Tibial artery (tissue), 4 donors: ENCODE measurements at places on chromosomes 12 and 14.
A peak's percentile ranks its signal among the peaks of the same experiment; 100 is the strongest.

GRCh38 chr14:84080944-84081343, 1449.0 kb upstream of the FLRT2 start:
- no peak for DNase-seq

DNA sequence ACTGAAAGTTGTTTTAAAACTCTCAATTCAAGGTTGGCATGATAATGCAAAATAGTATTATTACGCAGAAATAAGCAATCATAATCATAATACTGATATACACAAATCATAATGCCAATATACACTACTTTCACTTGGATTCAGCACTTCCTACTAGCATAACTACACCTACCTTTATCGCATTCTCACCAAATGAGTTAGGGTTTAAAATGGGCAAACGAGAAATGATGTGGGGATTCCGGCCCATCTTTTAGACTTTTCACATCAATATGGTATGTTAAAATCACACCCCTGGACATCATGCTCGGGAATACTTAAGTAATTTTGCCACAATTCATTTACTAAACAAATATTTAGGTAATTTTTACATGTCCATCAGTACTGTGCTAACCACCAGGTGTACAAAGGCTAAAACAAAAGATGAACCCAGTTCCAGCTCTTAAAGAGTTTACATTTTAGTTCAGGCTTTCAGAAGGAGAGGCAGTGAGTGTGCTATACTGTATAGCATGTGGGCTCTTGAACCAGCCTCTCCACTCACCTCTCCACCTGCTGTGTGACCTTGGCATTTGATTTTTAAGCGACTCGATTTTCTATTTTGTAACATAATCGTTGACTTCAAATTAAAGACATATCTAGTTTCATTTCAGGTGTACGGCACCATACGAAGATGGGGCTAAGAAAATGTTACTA, 1.1 kb upstream of the USP15 start:
- no peak for DNase-seq

DNA sequence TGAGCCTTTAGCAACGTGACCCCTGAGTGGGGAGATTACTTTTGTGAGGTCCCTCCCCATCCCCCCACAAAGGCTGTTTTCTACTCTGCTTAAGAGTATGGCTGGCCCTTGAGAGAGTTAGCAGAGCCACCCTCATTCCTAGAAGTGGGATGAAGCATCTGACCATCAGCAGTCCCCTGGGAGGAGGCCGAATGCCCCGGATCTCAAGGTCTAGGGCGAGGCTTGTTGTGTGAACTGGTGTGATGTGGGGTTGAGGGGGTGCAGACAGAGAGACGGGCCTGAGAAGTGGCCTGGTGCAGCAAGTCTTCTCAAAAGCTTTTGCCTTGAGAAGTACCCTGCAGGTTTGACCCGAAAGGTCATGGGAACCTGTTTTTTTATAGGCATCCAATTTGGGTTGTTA, 153.0 kb upstream of the FKBP4 start:
- peak; percentile 38 for DNase-seq

DNA sequence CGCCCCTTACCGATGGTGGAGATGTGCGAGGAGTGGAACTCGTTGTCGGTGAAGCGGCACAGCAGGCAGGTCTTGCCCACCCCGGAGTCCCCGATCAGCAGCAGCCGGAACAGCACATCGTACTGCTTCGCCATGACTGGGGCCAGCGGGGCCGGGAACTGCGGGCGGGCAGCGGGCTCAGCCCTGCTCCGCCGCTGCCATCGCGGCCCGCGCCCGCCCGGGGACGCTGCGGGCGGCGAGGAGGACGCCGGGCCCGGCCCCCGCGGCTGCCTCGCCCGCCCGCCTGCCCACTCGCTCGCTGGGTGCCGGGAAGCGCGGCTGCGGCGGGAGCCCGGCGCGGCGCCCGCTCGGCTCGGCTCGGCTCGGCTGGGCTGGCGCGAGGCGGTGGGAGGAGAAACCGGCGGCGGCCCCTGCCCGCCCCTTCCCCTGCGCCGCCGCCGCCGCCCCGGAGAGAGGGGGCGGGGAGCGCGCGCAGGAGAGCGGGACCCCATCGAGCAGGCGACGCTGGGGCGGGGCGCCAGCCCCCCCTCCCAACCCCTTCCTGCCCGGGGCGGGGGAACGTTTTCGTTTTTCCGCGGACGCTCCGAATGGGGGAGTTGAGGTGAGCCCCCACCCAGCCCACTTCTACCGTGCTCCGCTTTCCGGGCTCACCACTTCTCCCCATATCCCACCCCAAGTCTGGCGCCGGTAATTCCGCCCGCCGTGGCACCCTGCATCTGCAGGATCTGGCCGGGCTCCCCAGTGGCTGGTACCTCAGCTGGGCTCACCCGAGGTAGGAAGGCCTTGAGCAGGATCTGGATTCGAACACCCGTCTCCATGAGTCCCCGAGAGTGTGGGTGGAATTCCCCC, at the start of gene RAB15:
RAB15 (minus strand) TSS at position 394 of the 849 bp plus-strand sequence; CDS start at position 134, 260 bp downstream.
- peak; percentile 65 for DNase-seq

- DNase-seq, result no peak
These were observed 317.6 kb downstream of the SOX5 start for GRCh38 chr12:23631786-23632377.

GRCh38 chr12:46269429-46270241, 792 bp upstream of the SLC38A1 start:
- DNase-seq, result no peak

- no peak for DNase-seq
These were observed 715 bp downstream of the KLRC4 start for GRCh38 chr12:10408842-10409241.

GRCh38 chr12:105267711-105268110, 31.7 kb upstream of the APPL2 start:
- no peak for DNase-seq

DNA sequence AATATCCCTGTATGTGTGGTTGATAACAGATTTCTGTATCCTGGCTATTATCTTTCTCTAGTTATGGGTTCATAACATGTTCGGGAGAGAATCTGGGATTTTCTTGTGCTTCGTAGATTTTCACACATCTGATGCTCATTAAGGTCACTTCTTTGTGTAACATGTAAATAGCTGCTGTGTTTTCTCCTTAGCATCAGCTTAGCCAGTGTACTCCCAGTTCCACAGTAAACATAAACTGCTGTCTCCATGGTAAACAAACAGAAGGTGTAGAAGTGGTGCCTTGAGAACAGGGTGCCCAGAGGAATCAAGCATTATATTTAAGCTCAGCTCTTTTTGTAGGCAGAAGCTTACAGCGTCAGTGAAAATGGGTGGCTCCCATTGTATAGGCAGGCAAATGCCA, 88.0 kb downstream of the ANO6 start:
- DNase-seq, result no peak

GRCh38 chr12:69066492-69067373, 133.8 kb upstream of the CPM start:
- no peak for DNase-seq

DNA sequence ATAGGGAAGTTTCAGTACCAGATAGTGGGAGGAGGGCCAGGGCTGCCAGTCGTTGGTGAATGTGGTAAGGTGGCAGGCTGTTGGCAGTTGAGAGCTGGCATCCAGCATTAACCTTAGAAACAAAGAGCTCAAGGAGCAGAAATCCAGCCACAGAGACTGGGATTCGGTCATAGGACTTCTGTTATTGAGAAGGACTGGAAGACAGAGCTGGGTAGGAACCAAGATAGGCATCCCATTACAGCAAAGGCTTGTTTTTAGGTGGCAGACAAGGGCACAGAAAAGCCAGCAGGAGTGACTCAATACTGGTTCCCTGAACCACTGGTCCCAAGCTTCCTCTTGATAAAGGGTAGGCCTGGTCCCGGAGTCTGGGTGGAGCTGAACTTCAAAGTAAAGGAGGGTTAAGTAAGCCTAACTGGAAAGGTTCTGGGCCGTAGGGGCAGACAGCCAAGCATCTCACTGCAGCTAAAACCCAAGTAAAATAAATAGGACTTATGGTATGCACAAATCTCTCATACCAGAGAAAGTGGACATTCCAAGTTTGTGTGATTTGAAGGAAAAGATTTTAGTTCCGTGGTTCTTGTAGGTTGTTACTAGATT, 147.9 kb downstream of the ETV6 start:
- no peak for DNase-seq

DNA sequence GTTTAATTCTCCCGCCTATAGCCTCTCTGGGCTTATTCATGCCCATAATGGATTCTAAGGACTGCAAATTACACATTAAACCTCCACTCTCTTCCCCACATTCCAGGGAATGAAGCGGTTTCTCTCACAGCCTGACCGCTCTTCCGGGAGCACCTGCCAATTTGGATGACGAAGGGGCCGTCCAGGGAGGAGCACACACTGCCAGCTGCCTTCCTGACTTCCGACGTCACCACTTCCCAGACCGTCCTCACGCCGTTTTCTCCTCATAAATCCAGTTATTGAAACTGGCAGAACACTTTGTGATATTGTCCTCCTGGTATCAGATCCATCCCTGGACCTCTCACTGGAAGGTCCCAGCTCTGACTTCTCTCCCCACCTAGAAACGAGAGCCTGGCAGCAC, 87.6 kb downstream of the GCH1 start:
- DNase-seq, result no peak

GRCh38 chr12:3266638-3267037, 189.5 kb downstream of the TSPAN9 start:
- no peak for DNase-seq

DNA sequence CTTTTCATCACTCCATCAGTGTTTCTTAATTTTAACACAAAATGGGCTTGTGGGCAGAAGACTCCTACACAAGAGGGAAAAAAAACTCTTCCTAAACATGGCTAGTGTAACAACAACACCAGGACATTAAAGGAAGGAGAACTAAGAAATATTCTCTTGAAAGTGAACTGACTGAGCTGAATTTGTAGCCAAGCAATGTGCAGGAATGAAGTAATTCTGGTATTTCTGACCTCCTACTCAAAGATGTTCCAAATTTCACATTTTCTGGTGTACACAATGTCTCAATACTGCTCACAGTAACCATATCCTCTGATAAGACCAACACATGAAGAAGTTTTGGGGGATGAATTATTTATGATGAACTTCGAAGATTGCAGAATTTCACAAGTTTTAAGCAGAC, 357.3 kb downstream of the DUSP6 start:
- DNase-seq, result no peak

DNA sequence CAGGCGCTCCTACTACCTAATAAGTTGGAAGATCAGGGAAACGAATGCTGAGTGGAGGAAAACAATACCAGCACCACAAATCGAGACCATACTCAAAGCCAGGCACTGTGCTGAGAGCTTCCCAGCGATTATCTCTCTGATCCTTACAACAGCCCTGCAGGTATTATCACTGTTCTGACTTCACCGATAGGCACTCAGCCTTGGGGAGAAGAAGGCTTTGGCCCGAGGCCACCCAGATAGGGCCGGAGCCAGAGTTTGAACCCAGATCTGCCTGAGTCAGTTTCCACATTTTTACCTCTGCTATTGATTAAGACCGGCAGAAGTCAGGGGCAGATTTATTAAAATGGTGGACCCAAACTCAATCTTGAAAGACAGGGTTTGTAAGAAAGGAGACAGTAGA, 4.9 kb downstream of the SVOP start:
- no peak for DNase-seq

DNA sequence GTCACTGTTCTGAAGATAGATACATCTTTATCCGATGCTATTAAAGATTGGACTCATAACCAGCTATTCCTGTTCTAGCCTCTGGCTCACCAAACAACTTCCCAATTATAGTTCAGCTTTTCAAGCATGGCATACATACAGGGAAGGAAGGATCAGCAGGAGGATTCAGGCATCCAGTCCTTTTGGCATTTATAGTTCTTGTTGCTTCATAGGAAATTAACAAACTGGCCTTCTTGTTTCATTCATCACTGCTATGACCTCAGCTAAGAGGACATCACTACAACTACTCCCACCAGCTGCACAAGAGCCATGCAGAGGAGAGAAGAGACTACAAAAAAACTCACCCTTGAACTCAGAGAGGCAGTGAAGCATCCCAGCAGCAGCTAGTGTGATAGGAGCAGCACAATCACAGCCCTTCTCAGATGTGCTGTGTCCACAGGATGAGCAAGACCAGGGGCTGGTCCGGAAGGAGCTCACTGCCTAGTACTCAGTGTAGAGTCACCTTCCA, 100.5 kb downstream of the SPTSSA start:
- no peak for DNase-seq

DNA sequence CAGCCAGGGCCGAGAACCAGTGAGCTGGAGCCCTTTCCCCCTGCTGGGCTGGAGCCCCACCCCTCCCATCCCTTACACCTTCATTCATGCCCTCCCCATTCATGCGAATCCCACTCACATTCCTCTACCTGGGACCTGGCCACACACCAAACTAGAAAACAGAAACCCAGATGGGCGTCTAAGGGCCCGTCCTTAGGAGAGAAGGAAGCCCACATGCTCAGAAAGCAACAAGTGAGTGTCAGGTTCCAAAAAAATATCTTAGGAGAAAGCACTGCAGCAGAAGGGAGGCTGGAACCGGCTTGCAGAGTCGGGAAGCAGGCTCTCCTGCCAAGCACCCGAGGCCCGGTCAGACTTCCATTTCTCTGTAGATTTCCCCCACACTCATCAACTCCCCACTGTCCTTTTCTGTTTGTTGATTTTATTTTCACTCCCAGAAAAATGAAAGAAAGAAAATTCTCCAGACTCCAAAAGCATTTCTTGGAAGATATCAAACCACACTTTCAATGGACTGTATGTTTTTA, 13.6 kb downstream of the BCL11B start:
- DNase-seq, result peak; percentile 37

GRCh38 chr14:52443506-52443905, 108.8 kb downstream of the TXNDC16 start:
- no peak for DNase-seq

DNA sequence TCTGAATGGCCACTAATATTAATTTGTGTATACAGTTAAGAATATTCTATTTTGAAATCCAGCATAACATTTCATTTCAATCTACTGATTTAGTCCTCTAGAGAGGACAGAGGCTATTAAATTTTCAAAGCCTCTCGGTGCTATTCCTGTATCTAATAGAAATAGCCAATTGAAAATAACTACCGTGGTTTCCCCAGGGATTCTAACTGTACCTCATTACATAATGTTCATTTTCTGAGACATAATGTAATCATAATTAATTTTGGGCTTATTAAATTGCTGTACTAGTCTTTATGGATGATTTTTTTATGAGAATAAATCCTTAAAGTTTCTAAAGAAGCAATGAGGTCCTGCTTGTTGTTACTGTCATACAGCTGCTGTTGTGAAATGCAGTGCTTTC, 38.6 kb upstream of the ACSS3 start:
- no peak for DNase-seq
